ENCODE measurements at places on chromosomes 6 and 20.

- no peak for DNase-seq
These were observed 91.9 kb downstream of the MYLK4 start for GRCh38 chr6:2658788-2659187.

GRCh38 chr20:58898629-58899408 is 46.3 kb downstream of the GNAS start:
- DNase-seq = no peak

- no peak for DNase-seq
These were observed 70.1 kb downstream of the ISM1 start for GRCh38 chr20:13291157-13291556.

- DNase-seq = no peak
These were observed 43.4 kb downstream of the SNRNP48 start for GRCh38 chr6:7633361-7633760.

DNA sequence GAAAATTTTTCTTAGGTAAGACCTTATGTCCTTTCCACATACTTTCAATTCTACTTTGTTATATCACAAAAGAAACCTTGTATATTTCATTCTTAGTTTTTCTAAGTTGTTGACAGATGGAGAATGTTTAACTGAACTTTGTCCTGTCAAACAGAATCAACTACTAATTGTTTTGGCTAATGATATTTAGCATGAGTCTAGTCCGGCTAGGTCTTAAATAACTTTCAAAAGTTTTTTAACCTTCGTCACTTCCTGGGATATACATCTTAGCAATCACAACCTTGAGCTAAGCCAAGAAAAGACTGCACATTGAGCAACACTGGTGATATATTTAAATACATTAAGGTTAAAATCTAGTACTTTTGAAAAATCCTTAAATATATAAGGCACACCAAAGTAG is 62.9 kb upstream of the RUNX2 start:
- DNase-seq = no peak

- DNase-seq = no peak
These were observed 27.1 kb upstream of the FBXO30 start for GRCh38 chr6:145841668-145842067.
